ENCODE measurements at places on chromosomes 16 and 17.

GRCh38 chr16:51666821-51667220 is 515.8 kb upstream of the SALL1 start:
- no peak for DNase-seq

- DNase-seq = no peak
Measured at GRCh38 chr16:49089533-49089932, 192.1 kb downstream of the CBLN1 start.

DNA sequence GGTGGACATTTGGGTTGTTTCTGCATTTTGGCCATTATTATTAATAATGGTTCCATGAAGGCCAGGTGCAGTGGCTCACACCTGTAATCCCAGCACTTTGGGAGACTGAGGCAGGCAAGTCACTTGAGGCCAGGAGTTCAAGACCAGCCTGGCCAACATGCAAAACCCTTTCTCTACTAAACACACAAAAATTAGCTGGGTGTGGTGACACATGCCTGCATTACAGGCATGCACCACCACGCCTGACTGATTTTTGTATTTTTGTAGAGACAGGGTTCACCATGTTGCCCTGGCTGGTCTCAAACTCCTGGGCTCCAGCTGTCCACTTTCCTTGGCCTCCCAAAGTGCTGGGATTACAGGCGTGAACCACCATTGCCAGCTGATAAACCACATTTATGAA is 58.5 kb downstream of the TNFRSF13B start:
- no peak for DNase-seq

DNA sequence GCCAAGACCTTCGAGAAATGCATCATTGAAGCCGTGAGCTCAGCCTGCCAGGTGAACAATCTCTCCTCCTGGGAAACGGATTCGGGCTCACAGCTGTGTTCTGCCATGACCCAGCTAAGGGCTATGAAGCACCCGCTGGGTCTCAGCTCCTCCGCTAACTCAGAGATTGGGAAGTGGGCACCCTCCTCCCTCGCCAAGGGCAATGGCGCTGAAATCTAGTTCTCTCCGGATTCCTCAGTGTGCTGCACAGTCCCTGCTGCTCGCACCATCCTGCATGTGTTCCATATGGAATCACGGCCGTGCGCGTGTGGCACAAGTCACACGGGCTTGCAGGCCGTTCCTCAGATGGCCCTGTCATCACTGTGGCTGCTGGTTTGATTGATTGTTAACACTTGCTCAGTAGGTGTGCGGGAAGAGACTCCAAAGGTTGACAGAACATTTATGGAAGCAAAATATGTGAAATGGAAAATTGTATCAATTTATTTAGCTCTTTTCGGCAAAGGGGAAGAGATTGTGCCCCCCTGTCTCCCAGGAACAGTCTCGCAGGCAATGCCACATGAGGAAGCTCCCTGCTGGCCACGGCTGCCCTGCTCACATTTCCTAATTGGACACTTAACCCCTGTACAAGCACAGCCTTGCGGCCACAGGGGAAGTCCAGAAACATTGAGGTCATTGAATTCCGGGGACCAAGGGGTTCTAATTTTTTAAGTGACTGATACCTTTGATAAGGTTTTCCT is 58.8 kb downstream of the RNF213 start:
- no peak for DNase-seq

GRCh38 chr17:64146418-64147109 is 16.6 kb upstream of the ERN1 start:
- DNase-seq = peak; percentile 53

DNA sequence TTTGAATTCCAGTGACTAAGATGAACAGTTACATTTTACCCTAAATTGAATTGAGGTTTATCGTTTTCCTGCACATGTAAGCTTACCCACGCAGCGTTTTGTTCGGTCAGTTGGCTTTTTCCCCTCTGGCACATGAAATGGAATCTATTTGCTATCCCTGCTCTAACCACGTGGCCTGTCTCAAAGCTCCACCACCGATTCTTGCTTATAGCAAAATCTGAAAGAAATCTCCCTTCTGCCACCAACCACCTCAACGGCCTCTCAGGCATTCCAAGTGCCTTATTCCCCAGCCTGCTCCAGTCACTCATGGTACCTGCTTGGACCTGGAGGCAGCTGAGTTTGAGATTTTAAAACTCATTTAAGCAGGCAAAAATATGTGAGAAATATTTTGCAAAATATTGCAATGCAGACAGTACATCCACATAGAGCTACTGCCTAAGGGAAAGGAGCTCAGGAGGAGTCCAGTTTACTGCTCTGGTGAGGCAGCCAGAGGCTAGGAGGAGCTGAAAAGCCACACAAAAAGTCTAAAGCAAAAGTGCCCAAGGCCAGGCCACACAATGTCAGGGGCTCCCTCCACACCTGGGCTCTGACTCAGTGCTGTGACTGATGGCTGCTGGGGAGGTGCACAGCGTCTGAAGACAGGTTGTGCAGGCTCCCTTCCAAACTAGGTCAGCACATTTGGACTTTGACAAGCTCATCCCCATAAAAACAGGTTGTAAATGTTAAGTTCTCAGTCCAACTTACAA is 26.4 kb downstream of the ARHGAP17 start:
- no peak for DNase-seq

GRCh38 chr17:8755590-8756255 is 2.6 kb downstream of the SPDYE4 start:
- DNase-seq = no peak

GRCh38 chr17:50458701-50459676 is 9.7 kb downstream of the CHAD start:
- DNase-seq = no peak

- peak; percentile 99 for DNase-seq
Measured at GRCh38 chr16:78045865-78046581, 23.7 kb downstream of the CLEC3A start.

DNA sequence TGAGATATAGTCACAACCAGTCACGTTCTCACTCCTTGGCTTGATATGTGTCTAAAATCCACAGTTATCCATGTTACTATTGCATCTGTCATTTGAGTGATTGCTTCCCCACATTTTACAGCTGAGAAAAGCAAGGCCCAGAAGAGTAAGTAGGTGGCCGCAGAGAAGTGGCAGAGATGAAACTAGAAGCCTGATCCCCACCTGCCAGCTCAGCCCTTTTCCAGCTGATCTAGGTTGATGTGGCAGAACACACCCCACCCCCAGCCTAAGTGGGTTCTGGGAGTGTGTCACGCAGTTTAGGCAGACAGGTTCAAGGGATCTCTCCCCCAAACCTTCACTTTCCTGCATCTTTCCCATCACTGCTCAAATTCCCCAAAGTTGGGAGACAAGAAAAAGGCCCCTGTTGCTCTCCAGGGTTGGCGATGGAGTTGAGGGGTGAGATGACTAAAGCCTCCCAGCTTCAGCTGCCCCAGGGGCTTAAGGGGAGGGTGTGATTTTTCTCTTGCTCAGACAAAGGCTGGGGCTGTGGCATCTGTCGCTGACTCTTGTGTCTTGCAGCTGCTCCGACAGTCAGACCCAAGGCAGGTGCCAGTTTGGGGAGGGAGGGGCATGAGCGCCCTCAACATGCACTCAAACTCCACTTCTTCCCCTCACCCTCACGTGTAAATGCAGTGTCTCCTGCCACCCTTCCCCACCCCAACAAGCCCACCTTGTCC is 48.9 kb upstream of the LHX1 start:
- no peak for DNase-seq

DNA sequence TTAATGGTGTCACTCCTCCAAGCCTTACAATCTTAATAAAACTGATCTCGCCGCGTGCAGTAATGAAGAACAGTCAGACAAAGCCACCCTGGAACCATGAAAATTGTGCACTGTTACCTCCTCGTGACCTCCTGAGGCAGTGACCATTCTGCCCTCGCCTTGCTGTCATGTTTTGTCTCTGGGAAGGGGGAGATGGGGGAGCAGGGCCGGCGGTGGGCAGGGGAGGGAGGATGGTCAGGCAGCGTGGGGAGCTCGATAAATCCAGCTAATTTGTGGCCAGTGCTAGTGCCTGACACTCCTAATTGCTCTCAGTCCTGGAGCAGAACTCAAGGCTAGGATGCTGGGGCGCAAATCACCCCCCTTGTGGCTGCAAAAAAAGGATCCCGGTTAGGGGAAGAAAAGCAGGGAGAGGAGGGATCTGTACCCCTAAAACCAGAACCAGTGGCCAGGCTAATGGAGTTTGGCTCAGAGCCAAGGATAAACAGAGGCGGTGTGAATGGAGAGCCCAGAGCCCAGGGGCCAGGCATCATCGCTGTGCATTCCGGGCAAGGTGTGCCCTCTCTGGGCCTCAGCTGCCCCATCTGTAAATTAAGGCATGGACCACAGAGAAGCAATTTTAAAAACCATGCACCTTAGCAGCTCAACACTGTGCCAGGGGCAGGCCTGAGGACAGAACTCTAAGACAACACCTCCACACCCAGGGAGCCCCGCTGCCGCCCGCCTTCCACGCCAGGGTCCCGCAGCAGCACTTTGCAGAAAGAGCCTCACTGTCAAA is 113.3 kb downstream of the ZNF423 start:
- DNase-seq = peak; percentile 59

GRCh38 chr17:49880291-49881053 is 32.6 kb upstream of the TAC4 start:
- peak; percentile 93 for DNase-seq

DNA sequence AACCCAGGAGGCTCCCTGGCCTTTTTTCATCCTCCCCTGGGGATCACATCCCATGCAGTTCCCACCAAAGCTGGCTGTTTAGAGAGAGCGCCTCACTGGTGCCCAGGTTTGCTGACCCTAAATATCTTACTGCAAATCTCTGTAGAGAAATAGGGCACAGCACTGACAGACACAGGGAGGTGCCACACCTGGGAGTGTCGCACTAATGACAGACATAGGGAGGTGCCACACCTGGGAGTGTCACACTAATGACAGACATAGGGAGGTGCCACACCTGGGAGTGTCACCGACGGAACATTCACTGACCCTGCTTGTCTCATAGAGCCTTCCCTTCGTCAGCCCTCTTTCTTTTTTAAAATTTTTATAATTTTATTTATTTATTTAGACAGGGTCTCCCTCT is 25.6 kb downstream of the UNK start:
- DNase-seq = no peak

DNA sequence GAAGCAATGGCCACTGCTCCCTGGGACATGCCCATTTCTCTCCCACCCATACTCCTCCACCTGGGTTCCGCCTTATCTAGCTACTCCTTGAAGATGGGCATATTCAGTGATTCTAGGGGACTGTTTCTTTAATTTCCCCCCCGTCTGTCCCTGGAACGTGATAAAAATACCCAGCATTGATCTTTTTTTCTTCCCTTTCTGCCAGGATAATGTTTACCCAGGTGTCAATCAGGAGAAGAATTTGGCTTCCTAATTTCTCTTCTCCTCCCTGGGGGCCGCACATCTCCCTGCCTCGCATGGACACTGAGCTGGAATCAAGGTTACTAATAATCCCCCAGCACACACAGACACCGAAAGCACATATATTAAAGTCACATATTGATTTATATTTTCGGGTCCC is 35.2 kb downstream of the DCAKD start:
- DNase-seq = no peak

DNA sequence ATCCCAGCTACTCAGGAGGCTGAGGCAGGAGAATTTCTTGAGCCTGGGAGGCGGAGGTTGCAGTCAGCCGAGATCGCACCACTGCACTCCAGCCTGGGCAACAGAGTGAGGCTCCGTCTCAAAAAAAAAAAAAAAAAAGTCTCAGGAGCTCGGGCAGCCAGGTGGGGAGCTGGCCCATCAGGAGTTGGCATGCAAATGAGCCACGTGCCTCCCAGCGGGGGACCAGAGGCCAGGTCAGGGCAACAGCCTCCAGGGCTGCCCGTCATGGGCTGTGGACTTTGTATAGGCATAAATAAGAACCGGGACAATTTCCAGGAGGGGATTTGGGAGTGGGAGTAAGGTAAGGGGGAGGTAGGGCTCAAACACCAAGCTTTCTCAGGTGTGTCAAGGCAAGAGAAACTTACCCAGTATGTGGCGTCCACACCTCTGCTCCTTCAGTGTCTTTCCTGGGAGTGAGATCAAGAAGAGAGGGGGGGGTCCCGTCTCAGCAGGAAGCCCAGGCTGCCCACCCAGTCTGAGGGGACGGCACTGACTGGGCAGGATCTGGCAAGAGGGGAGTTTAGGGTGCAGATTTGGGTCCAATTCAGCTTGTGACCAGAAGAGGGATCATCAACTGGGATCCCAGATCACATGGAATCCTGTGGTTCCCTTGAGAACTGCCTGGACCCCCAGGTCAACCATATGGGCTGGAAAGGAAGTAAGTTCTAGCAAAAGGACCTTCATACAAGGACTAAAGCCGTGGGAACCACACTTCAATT is 22.3 kb upstream of the G6PC1 start:
- DNase-seq = peak; percentile 55

GRCh38 chr16:17723531-17724134 is 252.9 kb upstream of the XYLT1 start:
- no peak for DNase-seq

DNA sequence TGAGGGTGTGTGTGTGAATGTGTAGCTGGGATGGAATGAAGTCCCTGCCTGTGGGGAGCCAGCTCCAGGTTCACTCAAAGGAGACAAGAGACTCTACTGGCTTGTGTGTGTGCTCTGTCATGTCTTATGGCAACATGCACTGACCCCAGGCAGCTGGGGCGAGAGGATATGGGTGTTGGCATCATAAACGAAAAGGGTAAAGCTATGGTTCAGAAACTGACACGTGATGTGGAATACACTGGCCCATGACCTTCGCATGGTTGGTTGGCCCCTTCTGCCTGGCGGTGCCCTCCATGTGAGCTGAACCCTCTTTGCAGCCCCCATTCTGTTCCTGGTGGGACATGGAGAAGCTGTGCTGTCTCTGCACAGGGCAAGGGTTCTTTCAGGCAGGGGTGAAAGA is 21.9 kb downstream of the ZNF750 start:
- DNase-seq = no peak

GRCh38 chr17:42386777-42387657 is 1.2 kb downstream of the STAT3 start:
- no peak for DNase-seq

DNA sequence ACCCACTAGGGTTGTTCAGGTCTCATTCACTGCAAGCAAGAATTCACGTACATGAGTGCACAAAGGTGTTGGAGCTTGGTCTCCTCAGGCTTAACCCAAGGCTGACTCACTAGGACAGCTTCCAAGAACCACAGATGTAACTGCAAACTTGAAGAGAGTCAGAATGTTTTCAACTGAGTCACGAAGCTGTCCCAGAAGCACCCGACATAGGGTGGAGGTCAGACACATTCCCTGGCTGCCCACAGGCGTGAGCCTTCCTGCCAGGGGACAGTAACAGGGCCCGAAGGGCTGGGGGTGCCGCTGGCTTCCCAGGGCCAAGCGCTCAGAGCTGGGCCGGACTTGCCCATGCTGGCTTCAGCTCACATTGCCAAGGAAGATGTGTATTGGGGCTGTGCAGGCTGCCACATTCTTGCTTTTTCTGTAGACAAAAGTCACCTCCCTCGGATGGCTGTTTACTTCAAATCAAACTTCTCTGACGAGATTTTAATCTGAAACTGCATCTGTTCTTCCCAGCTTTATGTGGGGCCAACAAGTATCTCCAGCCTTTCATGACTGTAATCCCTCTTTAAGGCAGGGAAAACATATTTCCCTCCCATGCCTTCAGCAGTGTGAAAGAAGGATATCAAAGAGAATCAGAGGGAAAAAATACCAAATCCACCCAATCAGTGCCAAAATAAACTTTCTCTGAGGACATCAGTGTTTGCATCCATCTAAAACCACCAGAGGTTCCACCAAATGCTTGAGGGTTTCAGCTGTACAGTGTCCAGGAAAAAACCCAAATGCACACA is 14.3 kb downstream of the CMTM3 start:
- no peak for DNase-seq

- DNase-seq = no peak
Measured at GRCh38 chr17:47733674-47734410, 806 bp downstream of the TBX21 start.

- no peak for DNase-seq
Measured at GRCh38 chr16:89401641-89402445, 88.5 kb downstream of the ANKRD11 start.

GRCh38 chr17:48970865-48971687 is 2.7 kb upstream of the GIP start:
- DNase-seq = peak; percentile 21

All from nephron progenitor cell (in vitro differentiated cells).